ENCODE measurements at places on chromosomes 16 and 17.

- DNase-seq = no peak
These were observed 22.2 kb downstream of the SLC43A2 start for GRCh38 chr17:1606352-1606985.

DNA sequence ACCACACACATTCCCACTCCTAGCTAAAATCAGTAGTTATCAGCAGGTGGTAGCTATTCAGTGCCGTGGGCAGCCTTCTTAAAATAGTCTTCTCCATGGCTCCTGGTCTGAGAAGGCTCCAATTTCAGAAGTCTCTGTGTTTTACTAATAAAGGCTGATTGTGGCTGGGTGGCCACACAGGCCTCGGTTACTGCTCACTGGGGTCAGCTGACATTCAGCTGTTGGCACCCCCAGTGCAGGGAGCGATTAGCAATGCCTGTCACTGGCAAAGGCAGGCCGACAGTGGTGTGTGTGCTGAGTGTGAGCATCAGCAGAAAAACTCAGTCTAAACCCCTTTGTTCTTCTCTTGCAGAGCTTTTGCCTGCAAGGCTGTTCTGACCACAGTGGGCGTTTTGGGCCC lies 16.6 kb upstream of the DBNDD1 start:
- DNase-seq = no peak

DNA sequence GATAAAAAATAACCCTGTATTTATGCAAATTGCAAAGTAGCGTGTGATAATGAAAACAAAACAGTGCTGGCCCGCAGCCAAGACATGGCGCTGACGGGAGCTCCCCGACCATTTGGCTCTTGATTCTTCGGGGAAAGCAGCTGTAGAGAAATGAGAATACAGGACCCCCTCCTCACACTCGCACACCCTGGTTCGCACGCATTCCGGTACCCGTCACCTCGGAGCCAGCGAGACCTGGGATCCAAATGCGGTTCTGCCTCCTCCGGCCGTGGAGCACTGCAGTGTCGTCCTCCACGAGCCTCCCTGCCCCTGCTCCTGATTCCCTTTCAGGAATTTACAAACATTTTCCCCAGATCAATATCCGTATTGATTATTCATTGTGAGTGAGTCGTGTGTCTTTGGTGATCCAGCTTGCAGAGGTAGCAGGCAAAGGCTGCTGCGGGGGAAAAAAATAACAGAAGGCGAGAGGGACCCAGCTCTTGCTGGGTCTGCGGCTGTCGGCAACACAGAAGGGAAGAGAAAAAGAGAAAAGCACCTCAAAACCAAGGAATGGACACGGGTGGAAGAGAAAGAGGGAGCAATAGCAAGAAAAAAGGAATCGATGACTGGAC lies 184.1 kb upstream of the ZFHX3 start:
- no peak for DNase-seq

DNA sequence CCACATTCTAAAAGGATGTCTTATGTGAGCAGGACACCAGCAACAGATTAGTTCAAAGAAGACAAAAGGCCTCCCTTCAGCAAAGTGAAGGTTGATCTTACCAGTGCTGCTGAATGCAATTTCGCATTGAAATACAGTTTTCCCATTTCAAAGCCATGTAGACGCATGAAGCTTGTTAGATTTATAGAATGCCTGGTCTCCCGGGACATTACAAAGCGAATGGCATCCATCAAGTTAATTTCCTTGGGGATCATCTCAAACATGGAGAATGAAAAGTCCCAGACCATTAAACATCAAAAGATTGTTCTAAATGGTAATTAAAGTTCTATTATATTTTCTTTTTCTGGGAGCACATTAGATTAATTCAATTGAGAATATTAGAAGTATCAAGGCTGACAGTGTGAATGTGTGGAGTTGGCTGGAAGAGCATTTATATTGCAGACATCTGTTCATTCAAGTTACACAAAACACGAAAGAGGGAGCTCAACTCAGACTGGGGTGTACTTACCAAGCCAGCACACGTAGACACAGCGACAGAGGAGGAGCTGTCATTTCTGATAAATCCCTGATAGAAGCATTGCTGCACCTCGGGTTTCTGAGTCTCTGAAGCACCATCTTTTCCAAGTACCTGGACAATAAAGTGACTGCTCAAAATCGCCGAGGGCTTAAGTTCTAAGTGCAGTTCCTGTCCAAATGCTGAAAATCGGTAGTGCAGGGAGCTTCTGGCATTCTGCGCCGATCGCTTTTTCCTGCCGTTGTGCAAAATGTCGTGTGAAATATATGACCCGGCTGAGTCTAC lies 3.8 kb downstream of the ADAMTS18 start:
- DNase-seq = no peak

DNA sequence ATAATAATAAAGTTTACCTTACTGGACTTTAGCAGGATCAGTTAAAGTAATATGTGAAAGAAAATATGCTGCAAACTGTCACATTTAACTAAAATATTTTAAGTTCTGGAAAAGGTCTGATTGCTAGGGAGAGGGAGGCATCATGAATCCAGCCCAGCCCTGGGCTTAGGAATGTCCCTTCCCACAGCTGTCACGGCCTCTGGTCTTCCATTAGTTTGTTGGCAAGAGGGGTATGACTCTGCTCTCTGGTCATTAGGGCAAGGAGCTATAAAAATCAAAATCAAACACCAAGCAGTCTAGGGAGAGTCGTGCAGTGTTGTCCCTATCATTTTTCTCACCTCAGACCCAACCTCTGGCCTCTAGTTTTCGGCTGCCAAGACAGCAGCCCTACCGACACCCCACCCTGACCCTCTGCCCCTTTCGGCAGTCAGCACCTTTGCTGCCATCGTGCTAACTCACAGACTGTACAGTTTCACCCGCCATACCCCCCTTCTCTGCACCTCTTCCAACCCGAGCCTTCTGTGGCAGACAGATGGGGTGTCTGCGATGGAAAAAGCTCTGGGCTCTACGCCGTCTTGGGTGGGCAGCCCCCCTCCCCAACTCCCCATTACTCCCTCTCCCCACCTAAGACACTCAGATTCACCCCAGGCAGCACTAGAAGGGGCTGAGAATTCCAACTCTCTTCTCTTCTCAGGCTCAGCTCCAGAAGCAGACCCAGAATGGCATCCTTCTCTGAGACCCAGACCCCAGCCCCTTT lies 41.4 kb downstream of the NEUROD2 start:
- DNase-seq = no peak

DNA sequence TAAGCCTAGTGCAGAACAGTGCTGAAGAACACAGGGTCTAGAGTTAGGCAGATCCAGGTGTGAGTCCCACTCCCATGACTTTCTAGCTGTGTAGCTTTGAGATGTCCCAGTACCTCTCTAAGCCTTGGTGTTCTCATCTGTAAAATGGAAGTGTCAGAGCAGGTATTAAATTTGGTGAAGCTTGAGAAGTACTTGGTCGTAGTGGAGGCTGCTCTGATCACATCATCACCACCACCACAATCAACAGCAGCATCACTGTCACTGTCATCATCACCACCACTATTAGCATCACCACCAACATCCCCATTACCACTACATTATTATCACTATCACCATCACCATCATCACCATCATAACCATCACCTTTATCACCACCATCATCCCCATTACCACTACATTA lies 132.1 kb downstream of the CMIP start:
- DNase-seq = no peak

GRCh38 chr17:4436846-4437245 lies 3.1 kb downstream of the SPNS3 start:
- DNase-seq = no peak

GRCh38 chr17:35010093-35010492 lies 29.8 kb downstream of the LIG3 start:
- no peak for DNase-seq

DNA sequence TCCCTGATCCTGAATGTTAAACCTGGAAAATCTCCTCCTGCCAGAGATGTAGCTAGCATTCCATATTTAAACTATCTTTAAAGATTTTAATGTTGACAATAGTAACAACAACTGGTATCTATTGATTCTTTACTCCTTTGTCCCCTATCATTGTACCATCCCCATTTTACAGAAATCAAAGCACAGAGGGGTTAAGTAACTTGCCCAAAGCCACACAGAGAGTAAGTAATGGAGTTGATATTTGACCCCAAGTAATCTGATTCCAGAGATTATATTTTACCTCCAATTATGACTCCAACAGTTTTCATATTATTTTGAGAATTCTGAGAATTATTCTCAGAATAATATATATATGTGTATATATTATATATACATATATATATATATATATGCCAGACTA lies 37.7 kb upstream of the RGS9 start:
- no peak for DNase-seq

- DNase-seq = no peak
These were observed 1.7 kb upstream of the RRAD start for GRCh38 chr16:66926961-66927436.

GRCh38 chr16:88772871-88773811 lies 11.9 kb downstream of the PIEZO1 start:
- DNase-seq = peak; percentile 69

DNA sequence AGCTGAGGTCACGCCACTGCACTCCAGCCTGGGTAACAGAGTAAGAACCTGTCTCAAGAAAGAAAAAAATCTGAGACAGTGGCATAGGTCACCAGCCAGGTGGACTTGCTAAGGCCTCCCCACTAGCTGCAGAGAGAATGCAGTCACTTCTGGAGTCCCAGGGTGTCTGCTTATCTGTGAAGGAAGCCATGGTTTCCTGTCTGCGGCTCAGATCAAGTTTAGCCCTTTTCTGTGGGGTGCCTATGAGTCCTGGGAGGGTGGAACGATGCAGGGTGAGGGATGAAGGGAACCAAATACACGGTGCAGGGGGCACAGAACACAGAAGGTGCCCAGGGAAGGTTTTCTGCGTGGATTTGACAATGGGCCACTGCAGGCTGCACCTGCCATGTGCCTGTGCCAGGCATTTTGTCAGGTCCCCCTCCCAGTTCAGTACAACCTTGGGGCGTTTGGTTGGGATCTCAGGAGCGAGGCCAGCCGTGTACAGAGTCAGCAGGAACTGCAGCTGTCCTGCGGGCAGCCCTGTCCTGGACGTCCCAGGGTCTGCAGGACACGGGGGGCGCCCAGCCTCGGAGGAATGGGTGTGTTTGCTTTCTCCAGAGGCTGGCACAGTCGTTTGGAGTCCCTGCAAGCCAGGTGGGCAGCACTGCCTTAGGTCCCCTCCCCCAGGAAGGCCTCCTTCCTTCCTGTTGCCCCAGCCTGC lies 41.8 kb downstream of the RAB11FIP4 start:
- no peak for DNase-seq

DNA sequence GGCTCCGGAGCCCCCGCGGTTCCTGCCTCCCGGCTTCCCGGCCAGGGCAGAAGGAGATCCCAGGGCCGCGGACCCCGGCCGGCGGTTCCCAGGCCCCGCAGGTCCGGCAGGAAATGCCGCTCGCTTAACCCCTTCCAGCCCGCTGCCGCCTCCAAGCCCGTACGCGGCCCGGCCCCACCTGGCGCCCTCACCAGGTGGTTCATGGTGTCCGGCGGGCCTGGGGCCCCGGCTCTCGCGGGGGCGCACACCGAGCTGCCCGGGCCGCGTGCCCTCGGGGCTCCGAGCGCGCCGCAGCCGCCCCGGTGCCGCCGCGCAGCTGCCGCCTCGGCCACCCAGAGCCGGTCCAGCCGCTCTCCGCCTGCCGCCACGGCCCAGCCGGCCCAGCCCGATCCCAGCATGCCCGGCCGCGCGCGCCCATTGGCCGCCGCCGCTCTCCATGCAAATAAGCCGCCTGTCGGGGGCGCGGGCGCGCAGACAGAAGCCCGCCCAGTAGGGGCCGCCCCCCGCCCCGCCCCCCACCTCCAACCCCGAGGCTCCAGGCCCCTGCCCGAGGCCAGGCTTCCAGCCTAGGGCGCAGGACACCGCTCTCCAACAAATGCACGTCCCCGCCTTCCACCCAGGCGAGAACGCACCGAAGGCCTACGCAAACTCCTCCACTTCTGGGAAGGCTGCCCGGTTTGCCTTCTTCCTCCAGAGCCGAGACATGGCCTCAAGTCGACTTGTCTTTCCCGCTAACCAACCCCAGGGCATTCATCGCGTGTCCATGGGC lies at the start of gene BCAR1:
Gene BCAR1, minus strand, starts transcription at position 345 of the 769 bp plus-strand sequence. Its CDS starts 142 bp downstream, at position 203.
- DNase-seq = peak; percentile 77

DNA sequence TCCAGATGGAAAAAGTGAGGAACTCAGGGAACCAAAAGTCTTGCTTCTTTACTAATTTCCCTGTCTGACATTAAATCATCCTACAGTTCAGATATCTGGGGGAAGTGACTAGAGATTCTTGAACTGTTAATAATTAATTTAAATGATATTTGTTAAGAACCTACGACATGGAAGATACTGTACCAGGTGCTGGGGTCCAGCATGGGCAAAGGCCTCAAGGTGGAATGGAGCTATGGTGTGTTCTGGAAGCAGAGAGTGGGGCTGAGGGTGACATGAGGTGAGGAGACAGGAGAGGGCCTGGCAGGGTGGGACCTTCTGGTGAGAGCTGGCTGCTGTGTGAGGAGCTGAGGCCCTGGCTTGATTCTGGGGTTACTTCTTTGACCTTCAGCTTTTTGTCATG lies 6.0 kb upstream of the CCL2 start:
- no peak for DNase-seq

DNA sequence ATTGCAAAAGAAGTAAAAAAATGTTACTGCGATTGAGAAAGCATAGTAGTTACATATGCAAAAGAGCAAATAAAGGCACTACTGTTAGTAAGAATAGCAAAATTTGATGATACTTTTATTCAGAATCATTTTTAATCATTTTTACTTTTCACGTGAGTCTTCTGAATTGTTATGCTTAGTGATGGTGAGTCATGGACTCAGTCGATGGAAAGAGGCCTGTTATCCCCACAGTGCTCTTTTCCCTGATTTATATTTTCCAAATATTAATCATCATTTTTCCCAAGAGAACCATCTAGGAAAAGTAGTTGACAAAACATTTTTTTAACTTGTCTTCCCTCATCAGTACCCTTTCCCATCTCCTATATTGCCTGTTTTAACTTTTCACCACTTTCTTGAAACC lies 181.1 kb downstream of the CHD9 start:
- DNase-seq = no peak

- no peak for DNase-seq
These were observed 1.0 kb downstream of the SPAG5 start for GRCh38 chr17:28597606-28598383.

DNA sequence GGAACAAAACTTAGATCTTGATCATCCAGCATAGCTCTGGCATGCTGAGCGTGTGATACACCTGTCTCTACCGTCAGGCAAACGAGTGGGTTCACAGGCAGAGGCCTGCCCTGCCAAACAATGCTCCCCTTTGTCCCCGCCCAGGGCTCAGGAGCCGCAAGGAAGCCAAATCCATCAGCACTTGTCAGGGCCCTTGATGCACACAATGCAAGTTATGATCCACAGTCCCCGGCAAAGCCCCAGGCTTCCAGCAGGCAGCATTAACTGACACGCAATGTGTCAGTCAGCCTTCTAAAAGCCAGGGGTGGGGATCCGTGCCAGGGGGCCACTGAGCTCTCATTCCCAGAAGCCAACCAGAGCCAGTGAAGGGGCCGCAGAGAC lies 460.9 kb downstream of the SLC39A11 start:
- DNase-seq = no peak

- no peak for DNase-seq
These were observed 20.3 kb upstream of the MC1R start for GRCh38 chr16:89898201-89898967.

- no peak for DNase-seq
These were observed 369.1 kb downstream of the C16orf95 start for GRCh38 chr16:86948046-86948445.

GRCh38 chr17:80683625-80684104 lies 139.0 kb downstream of the RPTOR start:
- no peak for DNase-seq

- no peak for DNase-seq
These were observed 7.6 kb upstream of the IRX5 start for GRCh38 chr16:54923055-54923473.

Data from skeletal muscle cell (primary cell).